Right ventricle myocardium superior (tissue), 1 donor: ENCODE measurements at places on chromosomes 12 and 14. TPM values are rescaled to one million over a fixed set of nuclear protein-coding genes. Genes with fewer than 3 reads are reported as not detected.

GRCh38 chr14:96888593-96888992 lies 91.4 kb downstream of the VRK1 start:
- DNase-seq: no peak

Gene KRT78
- not detected for total RNA-seq

- no peak for DNase-seq
Measured at GRCh38 chr14:24780281-24780680, 146.3 kb upstream of the GZMB start.

DNA sequence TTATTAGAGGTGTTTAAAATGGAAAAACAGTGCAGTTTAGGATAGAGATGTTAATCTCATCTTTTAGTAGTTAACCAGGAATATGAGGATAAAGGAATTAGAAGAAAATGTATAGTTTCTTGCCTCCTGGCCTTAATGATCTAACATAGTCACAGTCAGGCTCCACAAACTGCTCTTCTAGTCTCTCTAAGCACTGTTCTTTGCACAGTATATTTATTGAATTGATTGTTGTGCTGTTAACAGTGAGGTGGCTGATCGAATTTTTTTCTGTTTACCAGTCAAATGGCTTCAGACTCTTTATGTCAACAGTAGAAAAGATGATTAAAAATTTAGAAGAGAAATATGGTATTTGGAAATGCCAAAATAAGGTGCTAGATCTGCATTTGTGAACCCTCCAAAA lies 37.8 kb downstream of the ATF7IP start:
- DNase-seq: no peak

DNA sequence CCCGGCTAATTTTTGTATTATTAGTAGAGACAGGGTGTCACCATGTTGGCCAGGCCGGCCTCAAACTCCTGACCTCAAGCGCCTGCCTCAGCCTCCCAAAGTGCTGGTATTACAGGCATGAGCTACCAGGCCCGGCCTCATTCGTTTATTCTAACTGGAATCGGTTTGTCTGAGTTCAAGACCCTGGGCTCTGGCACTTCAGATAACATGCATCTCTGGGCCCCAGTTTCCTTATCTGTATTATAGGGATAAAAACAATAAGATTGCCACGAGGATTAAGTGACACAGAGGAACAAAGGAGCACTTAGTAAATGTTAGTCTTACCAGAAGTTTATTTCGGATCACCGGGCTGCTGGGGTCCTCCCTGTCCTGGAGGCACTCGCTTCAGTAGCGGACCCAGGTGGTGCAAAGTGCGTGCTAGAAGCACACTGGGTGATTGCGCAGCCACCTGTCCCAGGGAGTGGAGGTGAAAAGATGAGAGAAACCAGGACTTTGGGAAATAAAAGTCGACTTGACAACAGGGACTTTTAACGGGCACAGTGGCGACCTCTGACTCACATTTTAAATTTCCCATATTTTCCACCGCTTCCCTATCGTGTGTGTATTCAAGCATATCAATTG lies 37.5 kb downstream of the ACACB start:
- peak; percentile 54 for DNase-seq

DNA sequence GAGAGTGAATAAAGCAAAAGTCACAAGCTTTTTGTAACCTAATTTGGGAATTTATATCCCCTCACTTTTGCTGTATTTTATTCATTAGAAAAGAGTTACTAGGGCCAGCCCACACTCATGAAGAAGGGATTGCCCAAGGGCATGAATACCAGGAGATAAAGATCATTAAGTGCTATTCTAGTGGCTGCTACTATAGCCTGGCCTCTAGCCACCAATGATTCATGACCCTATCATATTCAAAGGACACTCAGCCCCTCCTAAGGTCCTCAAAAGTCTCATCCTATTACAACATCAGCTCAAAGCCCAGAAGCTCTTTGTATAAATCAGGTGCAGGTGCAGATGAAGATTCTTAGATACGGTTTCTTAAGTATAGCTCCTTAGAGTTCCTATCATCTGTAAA lies 518.1 kb downstream of the TRHDE start:
- DNase-seq: no peak

Gene TTC8
- total RNA-seq: 5.2 TPM

Gene PLXNC1
- 3.3 TPM for total RNA-seq

- DNase-seq: no peak
Measured at GRCh38 chr12:104682790-104683279, 226.1 kb downstream of the CHST11 start.

Gene CARMIL3
- total RNA-seq: 0.08 TPM

GRCh38 chr14:41235466-41235865 lies 371.2 kb upstream of the LRFN5 start:
- DNase-seq: no peak

Gene LTBR
- 23.2 TPM for total RNA-seq

- DNase-seq: no peak
Measured at GRCh38 chr12:32549675-32550079, 129.4 kb upstream of the DNM1L start.

- DNase-seq: peak; percentile 60
Measured at GRCh38 chr12:114508529-114509129, 102.7 kb upstream of the TBX5 start.

DNA sequence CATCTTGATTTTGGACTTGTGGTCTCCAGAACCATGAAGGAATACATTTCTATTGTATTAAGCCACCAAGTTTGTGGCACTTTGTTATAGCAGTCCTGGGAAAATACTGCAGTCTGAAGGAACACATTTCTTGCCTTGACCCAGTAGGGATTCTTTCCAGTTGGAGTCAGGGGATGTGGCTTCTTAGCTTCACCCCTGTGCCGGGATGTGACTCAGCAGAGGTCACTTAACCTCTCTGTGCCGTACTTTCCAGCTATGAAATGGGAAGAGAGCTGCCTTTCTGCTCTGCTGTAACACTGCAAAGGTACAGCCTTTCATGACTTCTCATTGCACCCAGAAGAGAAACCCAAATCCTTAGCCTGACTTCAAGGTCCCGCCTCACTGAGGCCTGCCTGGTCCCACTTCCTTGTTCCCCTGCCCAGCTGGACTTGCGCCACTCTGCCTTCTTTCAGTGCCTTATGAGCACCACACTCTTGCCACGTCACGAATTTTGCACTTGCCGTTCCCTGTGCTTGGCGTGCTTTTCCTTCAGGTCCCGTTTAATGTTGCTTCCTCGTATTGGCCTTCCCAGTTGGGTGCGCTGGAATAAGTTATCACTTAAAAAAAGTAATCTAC lies 24.2 kb downstream of the CHST11 start:
- DNase-seq: peak; percentile 82

DNA sequence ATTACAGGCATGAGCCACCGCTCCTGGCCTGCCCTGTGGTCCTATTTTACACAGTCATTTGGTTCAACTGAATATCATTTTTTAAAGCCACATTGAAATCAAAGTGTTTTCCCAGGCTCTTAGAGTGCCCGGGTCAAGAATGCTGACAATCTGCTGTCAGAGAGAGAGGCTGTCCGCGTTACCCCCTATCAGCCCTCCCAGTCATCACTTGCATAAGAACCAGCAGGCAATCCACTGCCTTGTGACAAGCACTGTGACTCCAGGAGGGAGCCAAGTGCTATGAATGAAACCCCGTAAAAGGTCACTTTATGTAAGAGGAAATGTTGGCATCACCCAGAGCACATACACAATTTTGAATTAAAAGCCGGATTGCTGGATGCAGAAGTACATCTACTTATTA lies 13.5 kb downstream of the PHLDA1 start:
- DNase-seq: peak; percentile 49

- DNase-seq: peak; percentile 40
Measured at GRCh38 chr12:121297435-121297991, 1.0 kb upstream of the CAMKK2 start.

DNA sequence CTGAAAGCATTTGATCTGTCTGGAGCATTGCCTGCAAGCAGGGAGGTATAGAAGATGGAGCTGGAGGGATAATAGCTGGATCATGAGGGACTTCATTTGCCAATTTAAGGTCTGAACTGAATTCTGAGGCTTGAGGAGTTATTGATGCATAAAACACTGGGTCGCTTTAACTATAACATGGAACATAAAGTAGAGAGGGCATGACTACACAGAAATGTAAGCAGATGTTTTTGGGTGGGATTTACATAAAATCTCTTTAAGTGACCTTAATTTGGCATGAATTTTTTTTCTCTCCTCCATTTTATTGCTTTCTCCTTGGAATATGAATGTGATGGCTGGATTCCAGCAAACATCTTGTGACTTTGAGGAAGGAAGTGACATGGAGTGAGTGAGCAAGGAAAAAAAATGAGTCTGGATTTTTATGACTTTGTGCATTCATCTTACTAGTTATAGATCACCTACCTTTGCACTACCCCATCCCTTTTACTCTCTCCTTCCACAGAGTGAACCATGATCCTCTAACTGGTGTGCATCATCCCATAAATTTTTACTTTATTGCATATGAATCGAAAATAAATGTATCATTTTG lies 356.0 kb downstream of the DUSP6 start:
- no peak for DNase-seq

- no peak for DNase-seq
Measured at GRCh38 chr14:95165517-95165916, 8.2 kb upstream of the DICER1 start.

Gene ARF3
- total RNA-seq: 43.7 TPM

DNA sequence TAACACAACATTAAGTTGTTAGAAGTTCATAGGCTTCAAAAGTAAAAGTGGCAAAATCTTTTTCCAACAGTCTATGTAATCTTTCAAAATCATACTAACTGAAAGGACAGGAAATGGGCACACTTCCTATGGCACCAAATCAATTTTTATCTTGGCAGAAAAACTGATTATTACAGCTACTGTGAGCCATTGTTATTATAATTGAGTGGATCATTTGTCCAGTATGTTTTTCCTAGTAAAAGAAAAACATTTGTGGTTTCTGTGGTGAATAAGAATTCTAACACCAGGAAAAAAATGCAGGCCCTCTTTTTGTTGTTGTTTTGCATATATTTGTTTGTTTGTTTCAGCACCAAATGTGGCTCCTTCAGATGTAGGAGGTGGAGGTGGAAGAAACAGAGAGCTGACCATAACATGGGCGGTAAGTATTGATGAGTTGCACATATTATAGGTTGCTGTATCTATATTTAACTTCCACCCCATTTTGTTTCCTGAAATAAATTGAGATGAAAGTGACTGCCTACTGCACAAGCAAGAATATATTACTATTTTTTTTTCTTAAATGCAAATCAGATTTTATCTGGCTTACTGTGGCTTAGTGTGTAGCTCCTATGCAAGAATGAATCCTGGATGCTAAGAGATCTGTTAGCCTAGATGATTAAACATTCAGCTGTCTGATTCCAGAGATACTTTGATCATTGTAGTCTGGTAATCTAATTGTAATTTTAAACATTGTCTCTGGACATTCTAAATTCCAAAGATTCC lies 174.1 kb upstream of the PDZRN4 start:
- no peak for DNase-seq

DNA sequence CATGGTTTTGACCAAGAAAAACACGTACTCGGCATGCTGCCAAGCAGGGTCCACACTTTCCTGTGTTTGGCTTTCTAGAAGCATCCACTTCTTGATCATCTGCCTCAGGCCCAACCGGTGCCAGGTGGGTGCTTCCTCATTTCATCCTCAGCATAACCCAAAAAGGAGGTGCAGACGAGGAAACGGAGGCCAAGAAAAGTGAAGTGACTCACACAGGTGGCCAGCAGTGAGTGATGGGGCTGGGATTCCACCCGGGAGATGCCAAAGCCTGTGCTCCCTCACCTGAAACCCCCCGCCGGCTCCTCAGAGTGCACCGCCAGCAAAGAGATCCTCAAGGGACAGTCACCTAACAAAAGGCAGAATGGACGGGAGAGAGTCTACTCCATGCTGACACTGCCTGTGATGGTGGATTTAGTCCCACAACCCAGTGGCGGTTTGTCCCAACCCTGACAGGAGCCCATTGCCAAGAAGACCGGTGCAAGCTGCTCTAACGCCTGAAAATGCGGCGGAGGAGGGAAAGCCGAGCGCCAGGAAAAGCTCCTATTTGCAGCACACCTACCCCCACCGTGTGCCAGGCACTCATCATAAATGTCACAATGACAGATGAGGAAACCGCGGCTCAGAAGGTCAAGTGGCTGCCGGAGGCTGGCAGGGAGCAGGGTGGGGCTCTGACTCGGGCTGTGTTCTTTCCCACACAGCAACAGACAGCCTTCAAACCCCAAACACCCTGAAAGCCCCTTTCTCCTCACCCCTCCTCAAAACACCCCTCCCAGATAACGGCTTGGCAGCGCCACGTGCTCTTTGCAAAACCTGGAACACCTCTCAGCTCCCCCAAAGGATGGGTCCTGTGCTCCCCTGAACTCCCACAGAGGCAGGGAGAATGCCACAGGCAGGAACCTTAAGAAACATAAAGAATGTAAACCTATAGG lies 18.8 kb downstream of the BCL11B start:
- DNase-seq: no peak
